Activated CD4-positive, alpha-beta T cell treated with anti-CD3 and anti-CD28 coated beads, Interleukin-2, amount 50 U/mL, for 4 hours (primary cell): ENCODE measurements at places on chromosomes 1 and 21.

DNA sequence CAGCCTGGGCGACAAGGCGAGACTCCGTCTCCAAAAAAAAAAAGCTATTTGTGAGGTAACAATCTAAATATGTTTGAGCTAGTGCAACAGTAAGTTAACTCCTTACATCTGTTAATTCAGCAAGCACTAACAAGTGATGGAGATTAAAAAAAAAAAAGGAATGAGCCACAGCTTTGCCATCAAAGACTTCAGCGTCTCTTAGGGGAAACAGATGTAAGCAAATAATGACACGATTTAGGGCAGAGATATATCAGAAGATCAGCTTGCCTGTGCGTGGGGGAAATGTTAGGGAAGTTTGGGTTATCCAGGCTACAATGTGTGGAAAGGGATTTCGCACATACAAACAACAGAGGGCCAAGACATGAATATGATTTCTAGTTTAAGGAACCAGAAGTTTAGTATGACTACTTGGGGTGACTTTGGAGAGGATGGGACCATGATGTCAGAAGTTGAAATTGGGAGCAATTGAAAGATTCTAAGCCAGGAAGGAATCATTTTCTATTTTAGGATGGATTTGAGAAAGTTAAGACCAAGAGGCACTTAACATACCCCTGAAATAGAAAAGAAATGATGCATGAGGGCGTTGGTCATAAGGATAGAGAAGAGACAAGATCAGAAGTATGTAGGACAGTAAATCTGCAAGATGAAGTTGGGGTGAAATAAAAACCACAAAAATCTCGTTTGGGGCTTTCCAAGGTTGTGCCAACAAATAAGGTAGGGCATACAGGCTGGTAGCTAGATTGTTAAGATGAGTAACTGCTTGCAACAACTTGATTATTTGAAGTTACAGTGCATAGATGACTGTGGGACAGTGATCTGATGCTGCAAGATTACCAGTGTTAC lies 2.4 kb upstream of the BRWD1 start:
- DNase-seq: no peak

- DNase-seq: no peak
Observed at GRCh38 chr1:116934586-116935207, 25.0 kb downstream of the PTGFRN start.

GRCh38 chr1:20223551-20224419 lies 37.5 kb upstream of the PLA2G2C start:
- no peak for DNase-seq

DNA sequence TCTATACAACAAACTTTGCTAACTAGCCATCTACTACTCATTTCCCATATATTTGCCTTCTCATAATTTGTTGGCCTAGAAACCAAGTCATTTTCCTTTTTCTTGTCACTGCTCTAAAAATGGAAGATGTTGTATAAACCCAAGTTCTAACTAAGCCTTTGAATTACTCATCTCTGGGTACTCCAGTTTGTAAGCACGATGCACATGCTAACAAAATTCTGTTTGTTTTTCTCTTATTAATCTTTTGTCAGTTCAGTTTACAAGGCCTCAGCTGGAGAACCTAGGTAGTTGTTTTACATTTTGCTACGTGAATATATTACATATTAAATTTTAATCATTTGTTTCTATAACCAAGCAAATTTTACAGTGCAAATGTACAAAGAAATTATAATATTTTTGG lies 663.2 kb upstream of the RGS18 start:
- DNase-seq: no peak
